ENCODE measurements at places on chromosomes 6 and 20. TPM values are rescaled to one million over a fixed set of nuclear protein-coding genes. Genes with fewer than 3 reads are reported as not detected.

- peaks cover 92% of the 10 kb centered on the region for H3K4me1 ChIP-seq
- peak overlapping the region; percentile 94 for H3K27ac ChIP-seq
- H3K27me3 ChIP-seq: no peaks in the 10 kb centered on the region
- no peaks in the 10 kb centered on the region for H3K36me3 ChIP-seq
These were observed 8.1 kb upstream of the AP5S1 start for GRCh38 chr20:3812259-3812681.

DNA sequence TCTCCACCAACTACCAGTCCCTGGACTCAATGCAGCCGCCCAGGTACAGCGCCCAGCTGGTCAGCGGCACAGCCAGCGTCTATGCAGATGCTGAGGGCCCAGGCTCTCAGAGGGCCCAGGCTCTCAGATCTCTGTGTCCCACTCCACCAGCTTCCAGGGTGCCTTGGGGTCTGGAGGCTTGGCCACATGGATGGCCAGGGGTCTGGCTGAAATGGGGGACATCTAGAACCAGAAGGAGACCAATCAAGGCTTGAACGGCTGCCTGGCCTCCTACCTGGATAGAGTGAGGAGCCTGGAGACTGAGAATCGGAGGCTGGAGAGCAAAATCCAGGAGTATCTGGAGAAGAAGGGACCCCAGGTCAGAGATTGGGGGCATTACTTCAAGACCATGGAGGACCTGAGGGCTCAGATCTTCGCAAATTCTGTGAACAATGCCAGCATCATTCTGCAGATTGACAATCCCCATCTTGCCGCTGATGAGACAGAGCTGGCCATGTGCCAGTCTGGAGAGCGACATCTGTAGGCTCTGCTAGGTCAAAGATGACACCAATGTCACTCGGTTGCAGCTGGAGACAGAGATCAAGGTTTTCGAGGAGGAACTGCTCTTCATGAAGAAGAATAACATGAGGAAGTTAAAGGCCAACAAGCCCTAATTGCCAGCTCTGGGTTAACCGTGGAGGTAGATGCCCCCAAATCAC lies 44.1 kb upstream of the GRM4 start:
- no peaks in the 10 kb centered on the region for H3K27me3 ChIP-seq
- peaks cover 11% of the 10 kb centered on the region for H3K4me1 ChIP-seq
- no peaks in the 10 kb centered on the region for H3K36me3 ChIP-seq

- H3K27me3 ChIP-seq: no peaks in the 10 kb centered on the region
- no peak for DNase-seq
- peak within 1 kb of the TSS; percentile 89 for H3K4me3 ChIP-seq
These were observed at the start of gene CPXM1 for GRCh38 chr20:2800521-2801285. Gene CPXM1 (minus strand): TSS chr20:2800627. CDS start chr20:2800572, 55 bp downstream.

GRCh38 chr20:48483334-48484066 lies 344.3 kb downstream of the PREX1 start:
- no peaks in the 10 kb centered on the region for H3K4me1 ChIP-seq
- no peaks in the 10 kb centered on the region for H3K36me3 ChIP-seq
- no peak for DNase-seq
- no peak overlapping the region for H3K27ac ChIP-seq
- H3K4me3 ChIP-seq: no peak overlapping the region

DNA sequence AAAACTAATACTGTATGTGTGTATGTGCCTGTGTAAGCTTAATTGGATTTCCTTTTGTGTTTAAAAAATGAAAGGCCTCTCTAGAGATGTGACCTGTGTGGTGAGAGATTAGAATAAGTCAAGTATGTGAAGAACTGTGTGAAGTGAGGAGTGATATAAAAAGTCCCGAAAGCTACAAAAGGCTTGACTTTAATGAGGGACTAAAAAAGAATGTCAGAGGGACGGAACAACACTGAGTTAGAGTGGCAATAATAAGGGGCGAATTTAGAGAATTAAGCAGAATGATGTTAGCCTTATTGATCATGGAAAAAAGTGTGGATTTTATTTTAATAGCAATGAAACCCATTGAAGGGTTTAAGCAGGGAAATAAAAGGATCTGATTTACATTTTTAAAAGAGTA lies 1281.2 kb upstream of the ADGRB3 start:
- DNase-seq: no peak
- no peak overlapping the region for H3K4me3 ChIP-seq
- H3K4me1 ChIP-seq: no peaks in the 10 kb centered on the region
- no peaks in the 10 kb centered on the region for H3K36me3 ChIP-seq

DNA sequence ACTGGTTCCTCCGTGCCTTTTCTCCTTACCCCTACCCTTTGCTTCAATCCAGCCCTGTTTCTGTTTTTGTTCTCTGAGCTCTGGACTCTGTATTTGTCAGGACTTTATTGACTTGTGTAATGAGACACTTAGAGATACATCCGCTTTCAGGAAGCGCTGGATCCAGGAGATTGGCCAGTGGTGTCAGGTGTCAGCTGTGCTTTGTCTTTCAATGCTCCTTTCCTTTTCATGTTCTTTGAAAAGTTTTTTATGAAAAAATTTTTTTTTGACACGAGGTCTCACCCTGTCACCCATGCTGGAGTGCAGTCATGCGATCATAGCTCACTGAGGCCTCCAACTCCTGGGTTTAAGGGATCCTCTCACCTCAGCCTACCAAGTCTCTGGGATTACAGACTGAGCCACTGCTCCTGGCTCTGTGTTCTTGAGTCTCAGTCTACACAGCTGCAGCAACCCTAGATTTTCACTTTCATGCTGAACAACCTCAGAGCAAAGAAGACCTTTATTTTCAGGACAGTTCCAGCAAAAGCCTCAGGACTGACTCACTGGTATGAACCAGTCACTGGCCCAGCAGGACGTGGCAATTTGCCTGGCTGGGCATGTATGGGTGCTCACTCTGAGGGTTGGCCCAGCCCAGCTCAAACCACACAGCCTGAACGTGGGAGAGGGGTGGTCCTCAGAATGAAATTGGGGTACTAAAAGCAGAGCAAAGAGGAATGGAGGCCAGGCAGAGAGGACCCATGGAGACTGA lies 108.5 kb downstream of the DHX35 start:
- no peaks in the 10 kb centered on the region for H3K36me3 ChIP-seq
- peaks cover 29% of the 10 kb centered on the region for H3K27me3 ChIP-seq
- H3K4me3 ChIP-seq: no peak overlapping the region
- H3K27ac ChIP-seq: no peak overlapping the region
- no peak for DNase-seq

BHLHE23 gene
- total RNA-seq: not detected

PNPLA1 gene
- total RNA-seq: not detected

MMS22L gene
- 10.2 TPM for total RNA-seq

HLA-DQB1 gene
- total RNA-seq: 28.1 TPM

ARMC2 gene
- 10.0 TPM for total RNA-seq

All from T-cell (primary cell).